ENCODE measurements at places on chromosomes 11 and 22.

DNA sequence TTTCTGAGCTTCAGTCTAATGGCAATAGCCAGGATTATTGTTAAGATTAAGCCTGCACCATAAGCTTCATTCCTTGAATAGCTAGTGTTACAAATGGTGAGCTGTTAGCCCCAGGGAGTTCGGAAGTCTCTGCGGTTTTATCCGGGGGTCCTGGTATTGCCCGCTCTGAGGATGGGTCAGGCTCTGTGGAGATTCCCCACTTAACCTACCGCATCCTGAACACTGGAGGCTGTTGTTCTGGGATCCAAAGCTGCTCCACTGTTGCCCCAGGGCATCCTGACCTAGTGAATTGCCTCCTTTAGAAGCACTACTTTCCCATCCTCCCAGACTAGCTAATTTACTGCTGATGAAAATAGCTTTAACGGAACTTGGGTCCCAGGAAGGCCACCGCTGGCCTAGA, 14.5 kb upstream of the PEX26 start:
- no peak for DNase-seq

- DNase-seq, result no peak
Observed at GRCh38 chr11:131690776-131691175, 320.4 kb downstream of the NTM start.

DNA sequence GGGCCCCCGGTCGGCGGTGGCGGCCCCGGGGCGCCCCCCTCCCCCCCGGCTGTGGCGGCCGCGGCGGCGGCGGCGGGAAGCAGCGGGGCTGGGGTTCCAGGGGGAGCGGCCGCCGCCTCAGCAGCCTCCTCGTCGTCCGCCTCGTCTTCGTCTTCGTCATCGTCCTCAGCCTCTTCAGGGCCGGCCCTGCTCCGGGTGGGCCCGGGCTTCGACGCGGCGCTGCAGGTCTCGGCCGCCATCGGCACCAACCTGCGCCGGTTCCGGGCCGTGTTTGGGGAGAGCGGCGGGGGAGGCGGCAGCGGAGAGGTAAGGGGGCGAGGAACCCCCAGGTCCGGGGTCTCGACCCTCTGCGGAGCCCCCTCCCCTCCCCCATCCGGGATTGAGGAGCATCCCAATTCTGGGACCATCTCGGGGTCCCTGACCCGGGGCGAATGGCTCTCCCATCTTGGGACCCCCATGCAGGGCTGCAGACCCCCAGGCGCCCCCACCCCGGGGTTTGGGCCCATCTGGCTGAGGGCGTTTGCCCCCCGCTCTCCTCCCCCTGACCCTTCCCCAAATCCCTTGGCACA, 431 bp downstream of the KMT2A start:
- peak; percentile 7 for DNase-seq

DNA sequence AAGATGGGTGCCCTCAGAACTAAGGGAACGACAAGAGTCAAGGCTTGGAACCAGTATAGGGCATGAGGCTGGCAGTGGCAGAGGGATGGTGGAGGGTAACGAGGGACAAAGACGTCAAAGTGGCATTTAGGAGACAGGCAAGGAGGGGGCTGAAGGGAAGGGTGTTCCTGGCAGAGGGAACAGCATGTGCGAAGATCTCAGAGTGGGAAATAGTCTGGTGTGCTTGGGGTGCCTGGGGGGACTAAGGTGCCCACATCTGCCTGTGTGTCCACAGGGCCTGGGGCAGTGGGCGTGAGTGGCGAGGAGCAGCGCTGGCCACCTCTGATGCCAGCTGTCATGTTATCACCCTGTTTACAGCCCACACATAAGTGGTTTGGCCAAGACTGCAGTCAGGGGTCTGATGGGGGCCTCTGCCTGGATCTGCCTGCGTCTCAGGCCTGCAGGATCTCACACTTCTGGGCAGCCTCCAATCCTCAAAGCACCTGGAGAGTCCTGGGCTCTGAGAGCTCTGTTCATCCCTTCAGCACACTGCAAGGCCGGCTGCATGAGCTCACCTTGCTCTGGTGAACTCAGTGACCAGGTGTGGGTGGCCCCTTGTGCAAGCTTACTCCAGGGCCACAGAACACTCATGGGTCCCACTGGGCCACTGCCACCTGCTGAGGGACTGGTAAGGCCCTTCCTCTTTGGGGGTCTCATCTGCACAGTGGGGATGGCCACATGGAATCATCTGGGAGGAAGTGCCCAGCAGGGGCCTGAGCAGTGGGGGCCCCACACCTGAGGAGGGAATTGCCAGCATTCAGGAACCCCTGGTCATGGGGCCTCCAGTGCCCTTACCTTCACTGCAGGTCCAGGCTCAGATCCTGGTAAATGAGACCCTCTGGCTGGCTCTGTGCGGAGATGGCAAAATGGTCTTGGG, 89.7 kb upstream of the SHISAL1 start:
- DNase-seq, result no peak

DNA sequence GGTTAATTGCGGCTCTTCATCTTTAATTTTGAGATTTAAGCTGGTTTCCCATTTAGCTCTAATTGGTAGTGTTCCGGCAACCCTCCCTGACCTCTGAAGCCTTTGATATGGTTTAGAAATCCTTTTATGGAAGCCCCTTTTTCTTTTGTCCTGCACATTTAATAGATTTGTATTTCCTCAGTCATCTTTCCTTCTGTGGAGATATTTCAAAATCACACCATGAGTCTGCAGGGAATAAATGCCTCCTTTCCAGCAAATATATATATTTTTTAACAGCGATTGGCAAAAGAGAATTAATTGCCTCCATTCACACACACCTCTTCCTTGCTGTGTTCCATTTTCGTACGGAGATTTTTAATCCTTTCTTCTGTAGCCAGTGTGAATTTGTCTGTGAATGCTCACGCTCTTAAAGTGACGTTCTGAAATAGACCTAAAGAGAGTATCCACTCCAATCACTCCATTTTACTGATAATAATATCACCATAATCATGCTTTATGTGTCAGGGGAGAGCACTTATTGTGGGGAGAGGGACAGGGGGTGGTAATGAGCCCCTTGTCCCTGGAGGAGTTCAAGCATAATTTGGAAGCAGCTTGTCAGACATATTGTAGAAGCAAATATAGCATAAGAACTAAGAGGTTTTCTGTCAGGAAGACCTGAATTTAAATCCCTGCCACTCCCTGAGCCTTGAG, 142.5 kb upstream of the SYT13 start:
- no peak for DNase-seq

DNA sequence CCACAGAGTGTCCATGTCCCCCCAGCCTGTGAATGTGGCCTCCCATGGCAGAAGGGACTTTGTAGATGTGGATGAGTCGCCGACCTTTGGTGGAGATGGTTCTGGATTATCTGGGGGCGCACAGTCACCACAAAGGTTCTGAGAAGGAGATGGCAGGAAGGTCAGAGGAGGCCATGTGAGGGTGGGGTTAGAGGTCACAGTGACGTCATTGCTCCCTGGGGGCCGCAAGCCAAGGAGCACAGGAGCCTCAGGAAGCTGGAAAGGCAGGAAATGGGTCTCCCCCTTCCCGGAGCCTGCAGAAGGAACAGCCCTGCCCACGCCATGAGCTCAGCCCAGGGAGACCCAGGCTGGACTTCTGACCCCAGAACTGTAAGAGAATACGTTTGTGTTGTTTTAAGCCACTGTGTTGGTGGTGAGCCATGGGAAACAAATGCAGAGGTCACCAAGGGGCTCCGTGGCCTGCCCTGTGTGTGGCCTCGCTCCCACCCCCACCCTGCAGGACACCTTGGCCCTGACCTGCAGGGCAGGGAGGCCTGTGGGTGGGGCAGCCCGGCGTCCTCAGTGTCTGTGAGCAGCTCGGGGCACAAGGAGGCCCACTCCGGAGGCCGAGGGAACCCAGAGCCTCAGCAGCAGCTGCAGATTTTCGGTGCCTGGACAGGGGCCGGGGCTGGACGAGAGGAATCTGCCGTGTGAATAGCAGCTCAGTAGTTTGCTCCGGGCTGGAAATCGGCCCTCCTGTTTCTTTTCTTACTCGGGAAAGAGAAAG, 32.1 kb downstream of the GRAMD4 start:
- DNase-seq, result no peak

Data from anterior cingulate cortex (tissue), 58 donors.